Cortex of kidney (tissue), 1 donor: ENCODE measurements at places on chromosomes 2 and 18.

GRCh38 chr2:164979113-164979512, 23.8 kb upstream of the SLC38A11 start:
- DNase-seq: no peak

DNA sequence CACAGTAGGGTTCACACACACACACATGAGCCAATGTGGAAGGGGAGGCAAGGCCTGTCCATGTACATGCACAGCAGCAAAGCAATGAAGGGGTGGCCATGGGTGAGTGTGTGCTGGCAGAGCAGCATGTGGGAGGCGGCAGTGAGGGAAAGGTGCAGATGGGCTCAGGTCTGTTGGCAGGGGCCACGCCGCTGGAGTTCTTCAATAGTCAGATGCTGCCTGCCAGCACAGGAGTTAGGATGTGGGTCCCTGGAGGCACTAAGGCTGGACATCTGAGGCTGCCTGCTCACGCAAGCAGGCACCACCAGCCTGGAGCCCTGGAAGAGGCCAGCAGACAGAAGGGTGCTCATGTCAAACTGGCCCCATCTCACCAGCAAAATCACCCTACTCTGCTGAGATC, 1304.9 kb downstream of the DSC3 start:
- no peak for DNase-seq

GRCh38 chr2:20040489-20041172, 10.8 kb downstream of the LAPTM4A start:
- no peak for DNase-seq

GRCh38 chr2:174086708-174087107, 121.5 kb upstream of the SP3 start:
- DNase-seq: no peak

DNA sequence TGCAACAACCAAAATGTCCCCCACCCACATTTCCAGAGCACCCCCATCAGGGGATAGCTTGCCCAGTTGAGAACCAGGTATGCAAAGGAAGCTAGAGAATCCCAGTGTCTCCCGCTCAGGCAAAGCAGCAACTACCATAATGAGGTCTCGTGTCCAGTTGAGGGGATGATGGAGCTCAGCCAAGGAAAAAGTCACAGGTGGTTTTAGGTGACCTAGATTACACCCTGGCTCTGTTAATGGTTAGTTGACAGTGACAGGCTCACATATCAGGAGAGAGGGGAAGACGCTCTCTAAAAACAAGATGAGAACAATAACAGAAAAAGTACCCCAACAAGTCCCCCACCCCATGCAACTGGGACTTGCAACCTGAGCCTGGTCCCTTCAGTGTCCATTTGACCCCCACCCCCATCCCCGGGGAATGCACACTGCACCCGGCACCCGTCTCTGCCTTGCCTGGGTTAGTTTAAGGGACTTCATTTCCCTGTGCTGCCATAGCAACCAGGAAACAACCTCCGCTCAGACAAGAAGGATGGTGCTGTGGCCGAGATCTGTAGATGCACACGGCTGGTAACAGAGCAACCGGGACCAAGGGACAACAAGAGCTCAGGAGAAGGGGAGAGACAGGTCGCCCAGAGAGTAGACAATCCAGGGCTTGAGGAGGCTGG, at the start of gene KIAA2012:
Gene KIAA2012 (plus strand): TSS at position 519 of the 665 bp plus-strand sequence. CDS start 373 bp downstream, outside the sequence.
- no peak for DNase-seq

GRCh38 chr2:237045449-237045848, 40.2 kb upstream of the COPS8 start:
- DNase-seq: no peak

- no peak for DNase-seq
Observed at GRCh38 chr2:157460897-157461296, 17.0 kb upstream of the CYTIP start.

GRCh38 chr2:236612737-236613136, 43.1 kb downstream of the ACKR3 start:
- DNase-seq: no peak

DNA sequence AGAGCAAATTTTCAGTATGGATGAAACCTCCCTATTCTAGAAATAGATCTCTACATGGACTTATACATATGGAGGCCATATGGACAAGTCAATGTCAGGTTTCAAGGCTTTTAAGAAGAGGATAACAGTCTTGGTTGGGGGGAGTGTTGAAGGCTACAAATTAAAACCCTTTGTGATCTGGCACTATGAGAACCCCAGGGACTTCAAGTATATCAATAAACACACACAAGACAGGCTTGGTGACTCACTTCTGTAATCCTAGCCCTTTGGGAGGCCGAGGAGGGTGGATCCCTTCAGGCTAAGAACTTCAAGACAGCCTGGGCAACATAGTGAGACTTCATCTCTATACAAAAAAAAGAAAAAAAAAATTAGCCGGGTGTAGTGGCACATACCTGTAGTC, 127.2 kb upstream of the SP5 start:
- DNase-seq: no peak

GRCh38 chr2:72128059-72128842, 19.4 kb downstream of the CYP26B1 start:
- no peak for DNase-seq

DNA sequence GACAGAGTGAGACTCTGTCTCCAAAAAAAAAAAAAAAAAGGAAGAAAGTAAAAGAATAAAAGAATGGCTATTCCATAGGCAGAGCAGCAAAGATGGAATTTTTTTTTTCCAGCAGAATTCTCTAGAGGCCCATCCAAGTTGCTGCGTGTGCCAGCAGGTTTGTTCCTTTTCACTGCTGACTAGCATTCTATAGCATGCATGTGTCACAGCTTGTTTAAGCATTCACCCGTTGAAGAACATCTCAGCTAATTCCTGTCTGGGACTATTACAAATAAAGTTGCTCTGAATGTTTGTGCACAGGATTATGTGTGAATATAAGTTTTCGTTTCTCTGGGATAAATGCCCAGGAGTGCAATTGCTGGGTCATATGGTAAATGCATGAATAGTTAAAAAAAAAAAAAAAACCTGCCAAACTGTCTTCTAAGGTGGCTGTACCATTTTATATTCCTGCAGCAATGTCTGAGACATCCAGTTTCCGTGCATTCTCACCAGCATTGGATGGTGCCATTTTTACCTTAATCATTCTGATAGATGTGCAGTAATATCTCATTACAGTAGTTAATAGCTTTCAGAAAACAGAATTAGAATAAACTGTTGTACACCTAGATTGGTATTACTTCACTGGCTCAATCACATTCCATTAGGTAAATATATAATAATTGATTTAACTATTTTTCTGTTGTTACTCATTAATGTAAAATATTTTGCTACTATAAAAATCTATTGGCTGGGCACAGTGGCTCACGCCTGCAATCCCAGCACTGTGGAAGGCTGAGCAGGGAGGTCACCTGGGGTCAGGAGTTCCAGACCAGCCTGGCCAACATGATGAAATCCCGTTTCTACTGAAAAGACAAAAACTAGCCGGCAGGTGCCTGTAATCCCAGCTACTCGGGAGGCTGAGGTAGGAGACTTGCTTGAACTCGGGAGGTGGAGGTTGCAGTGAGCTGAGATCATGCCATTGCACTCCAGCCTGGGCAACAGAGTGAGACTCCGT, 47.5 kb upstream of the ASAP2 start:
- DNase-seq: no peak

DNA sequence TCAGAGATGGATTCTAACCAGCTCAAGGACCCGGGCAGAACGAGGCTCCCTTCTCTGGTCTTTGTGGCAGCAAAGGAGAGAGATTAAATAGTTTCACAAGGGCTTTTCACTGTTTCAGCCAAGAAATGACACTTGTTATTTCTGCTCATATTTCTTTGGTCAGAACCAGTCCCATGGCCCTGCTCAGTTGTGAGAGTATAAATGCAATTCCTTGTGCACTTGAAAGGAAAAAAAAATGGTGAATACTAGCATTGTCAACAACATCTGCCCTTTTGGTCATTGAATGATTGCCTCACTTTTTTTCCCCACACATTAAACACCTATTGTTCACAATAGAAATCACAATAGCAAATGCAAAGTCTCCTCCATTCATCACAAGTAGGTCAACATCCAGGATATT, 104.4 kb downstream of the RDH14 start:
- no peak for DNase-seq

DNA sequence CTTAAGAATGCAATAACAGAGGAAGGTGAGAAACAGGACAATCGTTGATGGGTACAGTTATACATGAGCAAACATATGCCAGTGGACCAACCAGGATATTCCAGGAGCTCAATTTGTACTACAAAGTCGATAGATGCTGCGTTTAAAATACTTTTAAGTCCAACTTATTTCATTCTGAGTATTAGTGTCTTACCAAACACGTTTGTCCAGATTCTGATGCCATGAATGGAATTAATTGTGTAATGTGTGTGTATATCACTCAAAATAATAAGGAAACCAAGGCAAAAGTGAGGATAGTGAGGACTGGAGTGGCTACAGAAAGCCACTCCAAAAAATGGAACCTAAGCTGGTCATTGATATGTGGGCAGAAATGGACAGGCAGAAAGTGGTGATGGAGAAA, 332.6 kb downstream of the RIT2 start:
- DNase-seq: no peak

GRCh38 chr2:84849271-84849952, 31.5 kb downstream of the TRABD2A start:
- no peak for DNase-seq

DNA sequence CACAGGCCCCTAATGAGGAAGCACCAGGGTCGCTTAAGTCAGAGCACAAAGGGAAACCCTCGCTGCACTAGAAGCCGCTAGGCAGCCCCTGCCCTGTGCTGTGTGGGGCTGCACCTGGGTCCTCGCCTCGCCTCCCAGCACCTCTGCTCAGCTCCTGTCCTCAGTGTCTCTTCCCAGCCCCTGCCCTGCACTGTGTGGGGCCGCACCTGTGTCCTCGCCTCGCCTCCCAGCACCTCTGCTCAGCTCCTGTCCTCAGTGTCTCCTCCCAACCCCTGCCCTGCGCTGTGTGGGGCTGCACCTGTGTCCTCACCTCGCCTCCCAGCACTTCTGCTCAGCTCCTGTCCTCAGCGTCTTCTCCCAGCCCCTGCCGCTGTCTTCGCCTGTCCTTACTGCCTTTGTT, 342.8 kb downstream of the EIPR1 start:
- no peak for DNase-seq

- no peak for DNase-seq
Observed at GRCh38 chr2:172053486-172053885, 31.8 kb upstream of the DLX1 start.

GRCh38 chr2:240220371-240220770, 79.9 kb upstream of the OTOS start:
- DNase-seq: no peak

DNA sequence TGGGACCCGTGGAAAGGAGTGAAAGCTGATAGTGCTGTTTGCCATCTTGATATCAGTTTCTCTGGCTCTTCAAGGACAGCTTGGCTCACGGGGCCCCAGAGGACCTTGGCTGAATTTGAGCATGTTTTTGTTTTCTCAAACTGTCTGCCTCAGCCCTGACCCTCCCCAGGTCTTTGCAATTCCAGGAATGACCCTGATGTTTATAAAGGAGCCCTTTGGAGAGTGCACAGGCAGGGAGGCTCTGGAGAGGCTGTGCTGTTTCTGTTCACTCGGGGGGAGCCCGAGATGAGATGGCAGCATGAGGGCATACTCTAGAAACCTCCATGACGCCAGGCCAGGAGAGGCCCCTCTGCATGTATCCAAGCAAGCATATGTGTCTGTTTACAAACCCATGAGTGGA, 16.4 kb downstream of the IGFBP2 start:
- no peak for DNase-seq

- DNase-seq: no peak
Observed at GRCh38 chr18:23207994-23208393, 72.7 kb downstream of the CABLES1 start.

DNA sequence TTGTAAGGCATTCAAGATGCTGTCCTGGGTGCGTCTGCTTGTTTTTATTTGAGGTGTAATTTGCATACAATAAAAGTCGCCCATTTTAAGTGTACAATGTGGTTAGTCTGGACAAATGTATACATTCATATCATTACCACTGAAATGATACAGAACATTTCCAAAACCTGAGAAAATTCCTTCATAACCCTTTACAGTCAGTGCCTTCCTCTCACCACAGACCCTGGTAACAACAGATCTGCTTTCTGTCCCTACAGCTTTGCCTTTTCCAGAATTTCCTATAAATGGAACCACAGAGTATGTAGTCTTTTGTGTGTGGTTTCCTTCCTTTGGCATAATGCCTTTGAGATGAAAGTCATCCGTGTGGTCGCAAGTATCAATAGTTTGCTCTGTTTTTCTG, 45.8 kb upstream of the NFU1 start:
- no peak for DNase-seq

- no peak for DNase-seq
Observed at GRCh38 chr2:61762292-61762691, 91.6 kb downstream of the FAM161A start.

- DNase-seq: no peak
Observed at GRCh38 chr2:158893474-158893873, 75.0 kb upstream of the TANC1 start.

DNA sequence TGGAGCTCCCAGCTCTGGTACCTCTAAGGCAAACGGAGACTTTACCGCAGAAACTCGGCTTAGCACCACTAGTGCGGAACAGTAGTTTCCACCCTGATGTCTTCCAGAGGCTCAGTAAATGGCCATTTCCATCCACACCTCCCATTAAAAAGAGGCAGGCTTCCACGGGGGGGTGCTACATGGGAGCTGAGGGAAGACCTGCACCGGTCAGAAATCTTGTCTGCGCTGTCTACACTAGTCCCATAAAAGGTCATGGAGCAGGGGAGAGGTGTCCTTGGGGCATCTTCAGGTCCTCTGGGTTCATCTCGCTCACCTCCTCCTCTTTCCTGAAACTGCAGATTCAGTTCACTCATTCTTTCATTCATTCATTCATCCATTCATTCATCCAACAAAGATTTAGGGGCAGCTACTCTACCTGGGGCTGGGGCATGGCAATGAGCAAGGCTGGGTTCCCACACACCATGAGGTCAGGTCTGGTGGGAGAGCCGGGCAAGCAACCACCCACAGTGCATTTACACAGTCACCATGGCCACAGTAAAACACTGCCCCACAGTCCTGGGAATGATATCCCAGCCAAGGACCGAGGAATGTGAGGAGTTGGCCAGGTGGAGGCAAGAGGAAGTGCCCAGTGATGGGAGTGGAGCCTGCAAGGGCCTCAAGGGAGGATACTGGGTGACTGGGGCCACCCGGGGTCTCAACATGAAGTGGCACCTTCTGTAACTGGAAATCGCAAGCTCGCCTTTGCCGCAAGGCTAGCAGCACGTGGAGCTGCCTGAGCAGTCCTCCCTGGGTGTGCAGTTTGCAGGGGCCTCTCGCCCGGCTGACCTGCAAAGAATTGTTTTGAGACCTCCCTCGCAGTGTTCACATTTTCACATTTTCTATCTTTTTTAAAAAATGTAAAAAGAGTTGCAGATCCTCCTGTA, 180.2 kb upstream of the RAB6C start:
- DNase-seq: no peak

DNA sequence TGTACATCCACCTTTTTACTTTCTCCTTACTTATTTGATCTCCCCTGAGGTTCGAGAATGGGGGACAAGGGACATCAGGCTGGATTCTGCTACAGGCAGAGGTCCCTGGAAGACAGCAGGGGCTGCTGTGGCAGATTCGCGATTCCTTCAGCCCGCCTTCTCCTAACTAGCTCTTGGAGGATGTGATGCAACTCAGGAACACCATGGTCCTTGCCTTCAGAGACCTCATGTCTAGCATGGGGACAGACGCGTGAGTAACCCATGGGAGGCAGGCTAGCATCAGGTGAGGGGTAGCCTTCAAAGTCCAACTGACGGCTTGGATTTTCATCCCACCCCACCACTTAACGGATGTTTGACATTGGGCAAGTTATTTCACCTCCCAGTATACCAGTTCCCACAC, 869 bp upstream of the TCF23 start:
- no peak for DNase-seq

GRCh38 chr18:37520508-37520907, 45.1 kb downstream of the CELF4 start:
- no peak for DNase-seq
